NCI-H446 treated with DMSO at 0.1 percent for 48 hours (cell line): ENCODE measurements at places on chromosomes 16 and 17.

DNA sequence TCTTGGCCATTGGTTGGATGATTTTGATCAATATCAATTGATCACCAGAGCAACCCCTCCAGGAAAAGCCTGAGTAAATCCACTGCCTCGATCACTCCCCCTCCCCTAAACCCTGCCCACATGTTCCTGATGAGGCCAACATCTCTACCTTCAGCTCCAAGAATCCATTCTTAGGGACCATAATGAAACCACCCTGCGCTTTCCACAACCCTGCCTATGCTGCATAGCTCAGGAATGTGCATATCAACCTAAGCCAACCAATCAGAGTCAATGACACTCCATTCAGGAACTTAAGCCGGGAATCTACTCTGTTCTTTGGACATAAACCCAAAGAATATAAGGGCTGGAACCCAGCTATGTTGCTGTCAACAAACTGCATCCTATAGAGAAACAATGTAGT lies 86.3 kb downstream of the MYH11 start:
- no peak for DNase-seq

- no peak for DNase-seq
Observed at GRCh38 chr16:31129568-31130335, 5.8 kb downstream of the PRSS8 start.

DNA sequence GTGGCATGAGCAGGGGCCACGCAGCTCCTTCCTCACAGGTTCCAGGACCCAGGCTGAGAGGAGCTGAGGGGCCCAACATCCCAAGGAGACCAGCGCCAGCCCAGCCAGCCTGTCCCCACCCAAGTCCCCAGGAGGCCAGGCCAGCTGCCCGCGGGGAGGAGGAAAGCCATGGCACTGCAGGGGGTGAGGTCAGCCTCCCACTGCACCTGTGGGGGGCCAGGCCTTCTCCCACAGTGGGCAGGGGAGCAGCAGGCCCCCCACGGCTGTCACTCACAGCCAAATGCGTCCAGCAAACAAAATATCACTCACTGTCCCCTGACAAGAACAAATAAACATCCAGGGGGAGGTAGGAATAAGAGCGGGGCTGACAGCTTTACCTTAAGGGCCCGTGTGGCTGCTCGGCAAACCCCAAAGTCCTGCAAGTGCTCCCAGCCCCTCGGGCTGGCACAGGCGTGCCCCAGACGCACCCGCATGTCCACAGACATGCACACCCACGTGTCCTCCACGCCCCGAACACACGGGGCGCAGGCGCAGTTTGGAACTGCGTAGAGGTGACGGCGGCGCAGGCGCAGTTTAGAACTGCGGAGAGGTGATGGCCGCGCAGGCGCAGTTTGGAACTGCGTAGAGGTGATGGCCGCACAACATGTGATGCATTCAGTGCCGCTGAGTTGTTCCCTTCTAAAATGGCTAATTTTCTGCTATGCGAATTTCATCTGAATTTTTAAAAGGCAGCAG lies 291.1 kb downstream of the FOXL1 start:
- DNase-seq: no peak

- no peak for DNase-seq
Observed at GRCh38 chr17:21028192-21028591, 14.6 kb downstream of the USP22 start.

DNA sequence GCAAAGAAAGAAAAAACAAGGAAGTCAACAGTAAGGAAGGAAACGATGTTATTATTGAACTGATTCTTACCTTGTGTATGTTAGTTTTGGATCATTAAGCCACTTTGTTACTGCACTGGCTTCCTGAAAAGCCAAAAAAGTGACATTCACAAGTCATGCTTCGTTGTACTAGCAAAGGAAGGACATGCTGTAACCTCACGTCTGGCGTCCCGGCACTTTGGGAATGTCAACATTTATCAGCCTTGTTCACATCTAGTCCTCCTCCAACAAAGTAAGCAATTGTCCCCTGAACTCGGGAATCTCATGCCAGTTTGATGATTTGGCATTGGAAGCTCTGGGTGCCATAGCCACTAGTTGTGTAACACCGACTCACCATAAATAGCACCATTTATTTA lies 731 bp upstream of the MKS1 start:
- DNase-seq: no peak

GRCh38 chr17:44204441-44204882 lies 4.8 kb upstream of the ATXN7L3 start:
- no peak for DNase-seq
